ENCODE measurements at places on chromosomes 3 and 15.
A peak's percentile ranks its signal among the peaks of the same experiment; 100 is the strongest.

- DNase-seq, result no peak
These were observed 59.7 kb downstream of the NOX5 start for GRCh38 chr15:69074001-69074842.

- DNase-seq, result no peak
These were observed 1520.6 kb upstream of the CADM2 start for GRCh38 chr3:83438188-83438587.

DNA sequence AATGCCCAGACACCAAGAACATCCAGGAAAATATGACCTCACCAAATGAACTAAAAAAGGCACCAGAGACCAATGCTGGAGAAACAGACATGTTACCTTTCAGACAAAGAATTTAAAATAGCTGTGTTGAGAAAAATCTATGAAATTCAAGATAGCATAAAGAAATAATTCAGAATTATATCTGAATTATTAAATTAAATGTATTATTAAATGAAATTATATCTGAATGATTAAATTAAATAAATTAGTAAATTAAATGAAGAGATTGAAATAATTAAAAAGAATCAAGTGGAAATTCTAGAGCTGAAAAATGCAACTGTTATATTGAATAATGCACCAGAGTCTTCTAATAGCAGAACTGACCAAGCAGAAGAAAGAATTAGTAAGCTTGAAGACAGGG lies 279.2 kb upstream of the SATB1 start:
- DNase-seq, result no peak

DNA sequence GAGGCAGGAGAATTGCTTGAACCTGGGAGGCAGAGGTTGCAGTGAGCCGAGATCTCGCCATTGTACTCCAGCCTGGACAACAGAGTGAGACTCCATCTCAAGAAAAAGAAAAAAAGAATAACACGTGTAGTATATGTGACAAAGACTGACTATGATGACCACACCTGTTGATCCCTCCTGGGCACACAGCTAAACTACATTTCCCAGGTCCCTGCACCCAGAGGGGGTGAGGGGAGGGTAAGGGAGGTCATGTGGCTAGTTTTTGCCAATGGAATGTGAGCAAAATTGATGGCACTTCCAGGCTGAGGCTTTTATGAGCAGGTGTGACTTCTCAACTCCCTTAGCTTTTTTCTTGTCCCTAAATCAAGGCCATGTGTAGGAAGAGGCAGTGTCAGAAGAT lies 58.2 kb downstream of the KLHL6 start:
- DNase-seq, result no peak

- DNase-seq, result no peak
These were observed 82.2 kb upstream of the BOC start for GRCh38 chr3:113129168-113129567.

DNA sequence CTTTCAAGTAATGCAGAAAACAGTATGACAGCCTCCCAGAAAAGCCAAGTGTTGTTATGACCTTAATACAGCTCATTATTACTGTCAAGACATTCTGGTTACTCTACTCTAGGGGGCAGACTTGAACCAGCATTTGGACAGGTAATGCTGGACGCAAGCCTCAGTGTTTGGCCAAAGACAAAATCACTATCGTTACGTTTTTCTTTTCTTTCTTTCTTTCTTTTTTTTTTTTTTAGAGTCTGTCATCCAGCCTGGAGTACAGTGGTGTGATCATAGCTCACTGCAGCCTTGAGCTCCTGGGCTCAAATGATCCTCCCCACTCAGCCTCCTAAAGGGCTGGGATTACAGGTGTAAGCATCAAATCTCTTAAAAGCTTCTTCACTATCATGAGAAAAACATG lies 29.4 kb upstream of the TMEM45A start:
- no peak for DNase-seq

- no peak for DNase-seq
These were observed 150.6 kb upstream of the ANKRD28 start for GRCh38 chr3:15948388-15948787.

GRCh38 chr3:154955907-154956533 lies 124.1 kb upstream of the MME start:
- DNase-seq, result no peak

DNA sequence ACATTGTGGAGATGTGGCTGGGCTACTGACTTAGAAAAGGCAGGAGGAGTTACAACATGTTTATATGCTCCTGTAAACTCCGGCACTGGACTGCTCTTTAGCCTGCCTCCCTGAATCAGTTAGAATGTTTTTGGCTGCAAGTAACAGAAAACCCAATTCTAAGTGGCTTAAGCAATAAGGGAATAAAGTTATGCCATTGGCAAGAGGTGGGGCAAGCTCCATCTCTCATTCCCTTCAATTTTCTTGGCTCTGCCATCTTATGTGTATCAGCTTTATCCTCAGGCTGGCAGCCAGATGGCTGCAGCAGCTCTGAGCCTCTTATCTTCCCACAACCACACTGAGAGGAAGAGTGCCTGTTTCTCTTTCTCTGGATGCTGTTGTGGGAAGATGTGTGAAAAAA lies 22.4 kb upstream of the MEIS2 start:
- DNase-seq, result no peak

GRCh38 chr3:55481744-55482495 lies 5.2 kb downstream of the WNT5A start:
- no peak for DNase-seq

DNA sequence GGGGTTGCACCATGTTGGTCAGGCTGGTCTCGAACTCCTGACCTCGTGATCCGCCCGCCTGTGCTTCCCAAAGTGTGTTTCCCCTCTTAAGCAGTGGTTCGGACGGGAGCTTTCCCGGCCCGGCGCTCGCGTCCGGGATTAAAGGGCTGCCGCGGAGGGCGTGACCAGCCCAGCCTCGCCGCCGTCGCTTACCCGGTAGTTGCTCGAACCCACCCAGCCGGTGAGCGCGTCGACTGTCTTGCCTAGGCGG lies 513 bp downstream of the CLASP2 start:
- DNase-seq, result peak; percentile 16

GRCh38 chr15:31328428-31328968 lies 1.9 kb downstream of the KLF13 start:
- no peak for DNase-seq

GRCh38 chr3:154398084-154398967 lies 31.7 kb downstream of the GPR149 start:
- no peak for DNase-seq

DNA sequence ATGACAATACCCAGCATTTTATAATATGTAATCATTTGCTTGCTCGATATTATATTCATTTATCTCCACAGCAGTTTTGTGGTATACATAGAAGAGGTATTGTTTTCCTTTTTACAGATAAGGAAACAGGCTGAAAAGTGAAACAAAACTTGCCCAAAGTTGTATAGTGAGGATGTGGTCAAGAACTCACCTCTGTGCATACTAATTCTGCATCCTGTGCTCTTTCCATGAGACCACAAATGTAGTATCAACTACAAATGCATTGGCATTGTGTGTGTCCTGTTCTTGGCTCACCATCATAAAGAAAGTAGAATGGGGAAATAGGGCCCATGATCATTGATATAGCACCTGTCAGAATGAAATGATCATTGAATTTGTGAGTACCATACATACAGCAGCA lies 167.3 kb downstream of the NECTIN3 start:
- no peak for DNase-seq

- no peak for DNase-seq
These were observed 22.7 kb downstream of the ZNF860 start for GRCh38 chr3:32004113-32004765.

DNA sequence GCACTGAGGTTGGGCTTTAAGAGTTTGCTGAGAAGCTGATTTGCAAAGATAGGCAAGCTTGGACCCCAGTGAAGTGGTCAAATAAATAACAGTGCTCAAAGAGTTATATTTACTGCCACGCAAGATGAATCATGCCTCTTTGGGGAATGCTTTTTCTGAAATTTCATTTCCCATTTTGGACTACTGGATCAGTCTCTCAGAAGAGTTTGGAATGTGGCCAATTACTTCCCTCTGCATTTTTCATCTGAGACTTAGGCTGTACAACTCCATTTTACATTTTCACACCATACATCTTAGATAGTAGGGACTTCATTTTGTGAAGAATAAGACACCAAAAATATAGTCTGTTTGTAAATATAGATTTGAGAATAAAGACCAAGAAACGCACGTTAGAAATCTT lies 419.7 kb downstream of the FGF12 start:
- no peak for DNase-seq

DNA sequence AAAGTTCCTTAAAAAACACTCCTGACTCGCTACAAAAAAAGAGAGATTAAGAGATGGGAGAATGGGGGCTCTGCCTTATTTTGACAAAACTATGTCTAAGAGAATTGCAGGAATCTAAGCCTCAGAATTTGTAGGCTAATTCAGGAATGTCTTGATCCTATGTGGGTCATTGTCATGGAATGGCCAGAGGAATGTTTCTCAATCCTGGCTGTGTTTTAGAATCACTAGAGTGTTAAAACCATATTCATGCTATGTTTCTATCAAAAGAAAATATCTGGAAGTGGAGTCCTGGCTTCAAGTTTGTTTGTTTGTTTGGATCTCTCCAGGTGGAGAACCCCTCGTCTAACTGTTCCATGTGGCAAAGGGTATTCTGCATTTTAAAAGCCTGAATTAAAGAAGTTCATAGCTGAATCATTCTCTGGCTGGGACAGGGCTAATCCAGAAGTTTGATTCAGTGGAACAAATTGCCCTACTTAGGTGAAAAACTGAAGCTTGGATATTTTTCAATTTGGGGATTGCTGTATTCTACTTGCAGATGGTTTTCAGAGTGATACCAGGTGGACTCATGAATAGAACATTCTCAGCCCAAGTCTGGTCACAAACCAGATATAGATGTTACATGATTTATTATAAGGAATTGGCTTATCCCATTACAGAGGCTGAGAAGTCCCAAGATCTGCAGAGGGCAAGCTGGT lies 28.2 kb downstream of the GJD2 start:
- DNase-seq, result no peak

DNA sequence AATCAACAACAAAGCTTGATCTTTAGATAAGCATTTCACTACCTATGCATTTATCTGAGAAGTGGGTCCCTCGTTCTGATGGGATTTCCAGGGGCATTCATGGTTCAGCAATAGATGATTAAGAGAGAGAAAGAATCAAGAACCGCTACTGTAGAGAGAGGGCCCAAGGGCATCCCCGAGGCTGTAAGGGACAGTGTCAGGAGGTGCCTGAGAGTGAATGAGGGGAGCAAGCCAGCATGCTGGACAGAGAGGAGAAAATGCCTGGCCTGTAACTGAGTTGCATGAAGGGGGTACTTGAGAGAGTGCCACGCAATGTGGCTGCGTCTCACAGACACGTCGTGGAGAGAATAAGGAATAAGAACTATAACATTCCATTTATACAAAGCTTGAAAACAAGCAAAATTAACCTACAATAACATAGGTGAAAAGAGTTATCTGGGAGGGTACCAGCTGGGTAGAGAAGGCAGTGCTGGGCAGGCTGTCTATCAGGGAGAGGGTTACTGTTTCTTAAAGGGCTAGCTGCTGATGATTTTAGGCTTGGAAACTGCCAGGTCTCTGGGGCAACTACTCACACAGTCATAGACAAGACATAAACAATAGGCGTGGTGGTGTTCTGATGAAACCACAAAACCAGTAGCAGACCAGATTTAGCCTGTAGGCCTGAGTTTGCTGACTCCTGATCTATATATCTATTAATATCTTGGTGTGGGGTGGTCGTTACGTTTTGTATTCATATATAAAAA lies 374.6 kb upstream of the CFAP20DC start:
- no peak for DNase-seq

GRCh38 chr3:16887130-16887529 lies 2.4 kb downstream of the PLCL2 start:
- no peak for DNase-seq

DNA sequence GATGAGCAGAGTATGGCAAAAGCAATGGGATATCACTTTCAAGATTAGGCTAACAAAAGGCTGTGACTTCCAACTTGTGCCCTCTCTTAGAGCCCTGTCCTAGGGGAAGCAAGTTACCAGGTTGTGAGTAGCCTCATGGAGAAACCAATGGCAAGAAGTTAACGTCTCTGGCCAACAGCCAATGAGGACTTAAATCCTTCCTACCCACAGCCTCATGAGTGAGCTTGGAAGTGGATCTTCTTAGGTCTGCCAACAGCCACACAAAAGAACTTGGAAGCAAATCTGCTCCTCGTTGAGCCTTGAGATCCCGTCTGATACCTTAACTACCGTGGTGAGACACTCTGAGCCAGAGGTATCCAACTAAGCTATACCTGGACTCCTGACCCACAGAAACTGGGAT lies 5.7 kb downstream of the NME9 start:
- DNase-seq, result no peak

- no peak for DNase-seq
These were observed 11.5 kb upstream of the RPS17 start for GRCh38 chr15:82551646-82552247.

DNA sequence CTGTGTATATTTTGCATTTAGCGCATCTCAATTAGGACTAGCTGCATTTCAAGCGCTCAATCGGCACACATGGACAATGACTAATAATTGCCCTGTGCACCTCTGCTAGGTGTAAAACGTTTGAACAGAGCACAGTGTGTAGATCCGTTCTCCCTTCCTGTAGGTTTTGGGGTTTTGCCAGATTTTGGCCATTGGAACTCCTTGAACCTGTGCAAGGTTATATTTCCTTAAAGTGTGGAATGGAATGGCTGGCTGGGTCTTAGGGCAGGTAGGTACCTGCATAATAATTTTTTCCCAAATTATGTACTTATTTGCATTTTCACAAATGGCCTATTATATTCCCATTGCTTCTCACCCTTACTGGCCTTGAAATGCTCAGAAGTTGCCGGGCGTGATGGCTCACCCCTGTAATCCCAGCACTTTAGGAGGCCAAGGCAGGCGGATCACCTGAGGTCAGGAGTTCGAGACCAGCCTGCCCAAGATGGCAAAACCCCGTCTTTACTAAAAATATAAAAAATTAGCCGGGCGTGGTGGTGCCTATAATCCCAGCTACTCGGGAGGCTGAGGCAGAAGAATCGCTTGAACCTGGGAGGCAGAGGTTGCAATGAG lies 777 bp downstream of the RNU5B-1 start:
- no peak for DNase-seq

- no peak for DNase-seq
These were observed 15.0 kb downstream of the ACAA1 start for GRCh38 chr3:38121832-38122461.

DNA sequence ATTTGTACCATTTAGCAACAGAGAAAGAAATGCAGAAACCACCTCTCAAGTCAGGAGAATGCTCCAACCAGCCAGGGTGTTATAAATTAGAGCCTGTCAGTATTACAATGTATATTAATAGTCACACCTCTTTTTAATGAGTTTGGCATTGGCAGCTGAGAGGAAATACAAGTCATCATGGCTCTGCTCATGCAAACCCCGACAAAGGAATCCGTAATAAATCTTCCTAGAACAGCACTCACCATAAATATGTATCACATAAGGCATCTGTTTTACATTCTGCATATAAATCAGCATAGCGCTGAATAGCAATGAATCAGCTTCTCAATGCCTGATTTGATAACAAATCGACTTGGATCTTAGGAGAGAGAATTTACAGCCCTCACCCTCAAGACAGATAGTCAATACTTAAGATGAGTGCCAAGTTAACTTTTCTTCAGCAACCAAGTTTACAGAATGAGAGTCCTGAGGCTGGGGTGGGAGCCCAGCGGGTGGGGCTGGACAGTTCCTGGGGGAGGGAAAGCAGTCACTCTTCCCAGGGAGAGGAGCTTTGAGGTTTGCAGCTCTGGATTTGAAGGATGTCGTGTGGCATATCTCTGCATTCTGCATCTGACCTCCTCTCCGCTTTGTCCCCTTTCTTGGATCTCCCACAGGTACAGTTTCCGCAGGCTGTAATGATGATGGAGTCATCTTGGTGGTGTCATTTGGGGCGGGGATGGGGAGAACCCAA lies 1034.4 kb upstream of the NR2F2 start:
- DNase-seq, result no peak

Measured in stimulated activated CD8-positive, alpha-beta memory T cell treated with anti-CD3 and anti-CD28 coated beads, Interleukin-4, amount 100 ng/mL, for 1 hour (primary cell).